ENCODE measurements at places on chromosomes 13 and 19. TPM values are rescaled to one million over a fixed set of nuclear protein-coding genes. Genes with fewer than 3 reads are reported as not detected.

Gene ZSCAN4
- total RNA-seq, result not detected

DNA sequence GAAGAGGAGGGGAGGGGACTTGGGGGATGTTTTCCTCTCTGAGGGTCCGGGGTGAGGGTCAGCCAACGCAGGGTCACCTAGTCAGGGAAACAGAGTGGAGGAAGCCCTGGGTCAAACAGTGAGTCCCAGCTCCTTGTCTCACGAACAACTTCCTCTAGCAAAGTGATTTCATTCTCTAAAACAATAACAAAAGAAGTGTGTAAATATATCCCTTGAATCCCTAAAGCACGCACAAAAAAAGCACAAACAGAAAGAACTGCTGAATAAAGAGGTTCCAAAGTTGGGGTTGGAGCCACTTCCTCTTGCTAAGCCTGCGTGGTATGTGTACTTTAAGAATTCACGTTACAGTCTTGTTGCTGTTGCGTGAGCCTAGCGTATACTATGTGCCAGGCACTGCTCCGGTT is 1.5 kb upstream of the C5AR2 start:
- no peak overlapping the region for H3K27ac ChIP-seq
- H3K4me1 ChIP-seq, result no peaks in the 10 kb centered on the region
- H3K27me3 ChIP-seq, result no peaks in the 10 kb centered on the region
- no peaks in the 10 kb centered on the region for H3K36me3 ChIP-seq

DNA sequence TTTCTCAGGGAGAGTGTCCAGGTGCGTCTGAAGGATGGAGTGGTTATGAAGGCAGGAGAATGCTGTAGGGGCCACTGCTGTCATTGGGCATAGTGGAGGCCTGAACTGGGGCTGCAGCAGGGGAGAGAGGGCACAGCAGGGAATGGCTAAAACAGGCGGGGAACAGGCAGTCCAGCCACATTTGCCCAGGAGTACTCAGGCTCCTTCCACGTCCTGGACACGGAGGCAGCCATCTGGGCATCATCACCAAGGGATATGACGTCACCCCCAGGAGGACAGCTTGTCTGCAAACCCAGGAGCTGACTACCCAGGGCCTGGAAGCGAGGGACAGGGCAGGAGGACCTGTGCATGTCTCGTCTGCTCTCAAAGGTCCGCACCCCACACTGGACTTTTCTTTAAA is 22.2 kb downstream of the VSTM2B start:
- no peak overlapping the region for H3K4me3 ChIP-seq
- no peak overlapping the region for H3K27ac ChIP-seq
- DNase-seq, result no peak
- no peaks in the 10 kb centered on the region for H3K36me3 ChIP-seq
- H3K27me3 ChIP-seq, result no peaks in the 10 kb centered on the region
- H3K4me1 ChIP-seq, result no peaks in the 10 kb centered on the region

Gene ZNF610
- total RNA-seq, result 3.2 TPM

GRCh38 chr19:10173527-10173926 is 21.2 kb downstream of the DNMT1 start:
- no peaks in the 10 kb centered on the region for H3K4me1 ChIP-seq
- H3K27ac ChIP-seq, result no peak overlapping the region
- DNase-seq, result no peak
- no peaks in the 10 kb centered on the region for H3K27me3 ChIP-seq

- H3K4me1 ChIP-seq, result no peaks in the 10 kb centered on the region
- peak; percentile 91 for DNase-seq
- no peaks in the 10 kb centered on the region for H3K36me3 ChIP-seq
- H3K4me3 ChIP-seq, result no peak overlapping the region
Observed at GRCh38 chr19:48415395-48415794, 21.9 kb downstream of the GRIN2D start.

DNA sequence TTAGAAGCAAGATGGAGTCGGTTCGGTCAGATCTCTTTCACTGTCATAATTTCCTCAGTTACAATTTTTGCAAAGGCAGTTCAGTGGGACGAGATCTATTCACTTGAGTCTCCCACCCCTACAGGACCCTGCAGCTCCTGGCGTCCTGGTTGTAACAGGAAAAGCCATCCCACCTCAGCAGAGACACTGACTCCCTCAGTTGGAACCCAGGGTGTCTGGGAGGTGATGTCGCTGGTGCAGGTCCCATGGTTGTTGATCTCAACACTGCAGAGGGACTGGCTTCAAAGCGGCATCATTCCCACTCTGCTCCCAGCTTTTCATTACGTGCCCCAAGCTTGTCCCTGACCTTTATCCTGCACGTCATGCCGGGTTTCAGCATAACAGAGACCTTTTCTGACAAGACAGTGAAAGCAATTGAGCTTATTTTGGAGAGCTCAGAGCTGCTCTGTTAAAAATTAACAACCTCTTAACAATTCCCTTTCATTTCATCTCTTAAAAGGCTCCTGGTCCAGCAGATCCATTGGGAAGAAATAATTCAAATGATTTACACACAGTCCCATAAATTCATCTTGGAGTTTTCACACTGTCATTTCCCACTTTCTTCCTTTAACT is 17.6 kb upstream of the COG3 start:
- H3K36me3 ChIP-seq, result no peaks in the 10 kb centered on the region
- no peaks in the 10 kb centered on the region for H3K4me1 ChIP-seq
- DNase-seq, result no peak
- H3K27ac ChIP-seq, result no peak overlapping the region

DNA sequence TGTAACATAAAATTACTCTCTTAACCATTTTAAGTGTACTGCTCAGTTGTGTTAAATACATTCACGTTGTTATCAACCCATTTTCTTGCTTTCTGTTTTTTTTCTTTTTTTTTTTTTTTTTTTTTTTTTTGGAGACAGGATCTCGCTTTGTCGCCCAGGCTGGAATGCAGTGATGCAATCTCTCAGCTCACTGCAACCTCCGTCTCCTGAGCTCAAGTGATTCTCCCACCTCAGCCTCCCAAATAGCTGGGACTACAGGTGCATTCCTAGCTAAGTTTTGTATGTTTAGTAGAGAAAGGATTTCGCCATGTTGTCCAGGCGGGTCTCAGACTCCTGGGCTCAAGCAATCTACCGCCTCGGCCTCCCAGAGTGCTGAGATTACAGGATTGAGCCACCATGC is 42.5 kb upstream of the C13orf42 start:
- H3K4me3 ChIP-seq, result no peak overlapping the region
- H3K27me3 ChIP-seq, result no peaks in the 10 kb centered on the region
- H3K4me1 ChIP-seq, result no peaks in the 10 kb centered on the region
- no peaks in the 10 kb centered on the region for H3K36me3 ChIP-seq

GRCh38 chr19:58196901-58197616 is 14.2 kb downstream of the ZNF274 start:
- H3K4me3 ChIP-seq, result no peak overlapping the region
- H3K4me1 ChIP-seq, result no peaks in the 10 kb centered on the region
- H3K27ac ChIP-seq, result no peak overlapping the region

Gene DNAJC15
- 13.6 TPM for total RNA-seq

Gene FBXO27
- total RNA-seq, result 8.6 TPM

DNA sequence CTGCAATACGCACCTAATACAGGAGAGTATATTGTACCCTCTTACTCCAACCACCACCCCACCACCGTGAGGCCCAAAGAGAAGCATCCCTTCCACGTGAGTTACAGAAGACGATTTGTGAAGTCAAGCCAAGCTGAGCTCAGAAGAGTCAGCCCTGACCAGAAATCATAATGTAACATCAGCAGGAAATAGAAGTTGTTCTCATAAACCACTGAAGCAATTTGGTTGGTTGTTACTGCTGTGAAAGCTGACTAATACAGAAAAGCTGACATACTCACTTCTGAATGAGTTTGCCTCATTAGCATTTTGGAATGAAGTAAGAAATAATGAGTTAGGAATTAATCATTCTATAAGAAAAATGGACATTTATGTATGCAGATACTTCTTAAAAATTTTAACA is 749.4 kb upstream of the SLC10A2 start:
- no peak for DNase-seq
- no peak overlapping the region for H3K27ac ChIP-seq
- no peaks in the 10 kb centered on the region for H3K27me3 ChIP-seq
- H3K36me3 ChIP-seq, result no peaks in the 10 kb centered on the region
- no peaks in the 10 kb centered on the region for H3K4me1 ChIP-seq

Gene TNNI3
- not detected for total RNA-seq

Gene CEP89
- 13.7 TPM for total RNA-seq

GRCh38 chr13:51236491-51236792 is 14.2 kb downstream of the FAM124A start:
- no peaks in the 10 kb centered on the region for H3K27me3 ChIP-seq
- no peak overlapping the region for H3K27ac ChIP-seq
- no peak overlapping the region for H3K4me3 ChIP-seq
- no peaks in the 10 kb centered on the region for H3K4me1 ChIP-seq
- no peaks in the 10 kb centered on the region for H3K36me3 ChIP-seq

GRCh38 chr19:18439025-18439909 is 1.3 kb upstream of the ISYNA1 start:
- peaks cover 2% of the 10 kb centered on the region for H3K36me3 ChIP-seq
- H3K27ac ChIP-seq, result peak overlapping the region; percentile 58
- no peaks in the 10 kb centered on the region for H3K27me3 ChIP-seq
- H3K4me1 ChIP-seq, result no peaks in the 10 kb centered on the region
- no peak overlapping the region for H3K4me3 ChIP-seq

Gene KIR3DL2
- total RNA-seq, result not detected

GRCh38 chr13:80199585-80200292 is 141.2 kb downstream of the SPRY2 start:
- H3K4me1 ChIP-seq, result no peaks in the 10 kb centered on the region
- H3K4me3 ChIP-seq, result no peak overlapping the region
- DNase-seq, result no peak

Gene CRB3
- not detected for total RNA-seq

- no peak overlapping the region for H3K27ac ChIP-seq
- H3K36me3 ChIP-seq, result no peaks in the 10 kb centered on the region
- no peak overlapping the region for H3K4me3 ChIP-seq
- DNase-seq, result no peak
Observed at GRCh38 chr19:41402010-41402409, 4.4 kb downstream of the BCKDHA start.

GRCh38 chr19:4811328-4812131 is 20.0 kb downstream of the TICAM1 start:
- no peaks in the 10 kb centered on the region for H3K27me3 ChIP-seq
- H3K36me3 ChIP-seq, result no peaks in the 10 kb centered on the region
- DNase-seq, result peak; percentile 88
- H3K4me1 ChIP-seq, result no peaks in the 10 kb centered on the region
- H3K4me3 ChIP-seq, result no peak overlapping the region

Gene PRRG2
- total RNA-seq, result 1.2 TPM

Gene TM9SF2
- total RNA-seq, result 74.5 TPM

Gene PLPP2
- total RNA-seq, result 3.1 TPM

DNA sequence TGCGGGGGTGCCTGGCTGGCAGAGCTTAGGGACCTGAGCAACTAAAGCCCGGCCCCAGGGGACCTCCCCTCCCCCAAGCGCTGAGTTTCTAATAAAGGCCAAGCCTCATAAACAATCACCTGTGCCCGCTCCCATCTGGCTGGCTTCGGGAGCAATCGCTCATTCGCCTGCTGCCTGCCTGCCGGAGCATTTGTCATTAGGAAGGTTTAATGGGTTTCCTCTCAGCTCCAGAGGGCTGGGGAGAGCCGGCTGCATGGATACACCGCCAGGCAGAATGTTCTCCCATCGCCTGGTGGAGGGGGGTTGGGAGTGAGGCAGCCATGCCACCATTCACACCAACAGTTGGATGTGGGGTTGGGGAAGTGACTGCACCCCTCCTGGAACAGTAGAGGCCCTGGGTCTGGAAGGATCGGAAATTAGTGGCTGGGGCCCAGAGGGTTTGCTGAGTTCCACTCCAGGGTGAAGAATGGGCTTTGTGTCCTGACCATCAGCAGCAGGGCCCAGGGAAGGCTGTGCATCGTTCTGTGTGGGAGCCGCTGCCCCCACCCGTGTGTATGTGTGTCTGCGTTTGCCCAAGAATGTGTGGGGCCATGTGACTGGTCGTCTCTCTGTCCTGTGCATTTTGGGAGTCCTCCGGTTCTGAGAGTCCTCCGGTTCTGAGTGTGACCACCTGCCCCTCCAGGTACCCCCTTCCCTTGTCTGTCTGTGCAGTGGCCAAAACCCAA is 15.3 kb downstream of the PIN1 start:
- H3K4me3 ChIP-seq, result no peak overlapping the region
- no peak overlapping the region for H3K27ac ChIP-seq
- no peak for DNase-seq
- H3K27me3 ChIP-seq, result no peaks in the 10 kb centered on the region
- H3K36me3 ChIP-seq, result no peaks in the 10 kb centered on the region

Gene DDX39A
- total RNA-seq, result 49.5 TPM

- no peaks in the 10 kb centered on the region for H3K4me1 ChIP-seq
- no peak overlapping the region for H3K4me3 ChIP-seq
- no peak overlapping the region for H3K27ac ChIP-seq
- no peak for DNase-seq
- no peaks in the 10 kb centered on the region for H3K27me3 ChIP-seq
- H3K36me3 ChIP-seq, result no peaks in the 10 kb centered on the region
Observed at GRCh38 chr19:33731881-33732280, 64.8 kb upstream of the KCTD15 start.

DNA sequence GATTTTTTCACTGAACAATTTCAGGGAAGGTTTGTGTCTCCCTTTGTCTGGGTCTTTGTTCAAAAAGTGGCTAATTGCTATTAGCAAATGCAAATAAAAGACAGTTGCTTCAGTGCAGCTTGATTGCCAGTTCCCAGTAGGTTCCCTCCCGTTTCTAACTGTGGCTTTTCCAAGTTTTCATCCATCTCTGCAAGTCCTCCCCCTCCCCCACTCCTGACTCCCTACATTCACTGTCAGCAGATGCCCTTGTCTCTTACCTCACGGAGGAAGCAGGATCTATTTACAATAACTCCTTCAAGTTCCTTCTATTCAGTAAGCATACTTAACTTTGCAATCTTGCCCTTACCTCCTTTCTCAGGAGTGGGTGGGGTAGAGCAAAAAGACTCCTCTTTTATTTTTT is 55.4 kb upstream of the SCEL start:
- H3K27ac ChIP-seq, result no peak overlapping the region
- no peaks in the 10 kb centered on the region for H3K4me1 ChIP-seq
- H3K27me3 ChIP-seq, result no peaks in the 10 kb centered on the region
- DNase-seq, result no peak
- H3K36me3 ChIP-seq, result no peaks in the 10 kb centered on the region
- H3K4me3 ChIP-seq, result no peak overlapping the region

DNA sequence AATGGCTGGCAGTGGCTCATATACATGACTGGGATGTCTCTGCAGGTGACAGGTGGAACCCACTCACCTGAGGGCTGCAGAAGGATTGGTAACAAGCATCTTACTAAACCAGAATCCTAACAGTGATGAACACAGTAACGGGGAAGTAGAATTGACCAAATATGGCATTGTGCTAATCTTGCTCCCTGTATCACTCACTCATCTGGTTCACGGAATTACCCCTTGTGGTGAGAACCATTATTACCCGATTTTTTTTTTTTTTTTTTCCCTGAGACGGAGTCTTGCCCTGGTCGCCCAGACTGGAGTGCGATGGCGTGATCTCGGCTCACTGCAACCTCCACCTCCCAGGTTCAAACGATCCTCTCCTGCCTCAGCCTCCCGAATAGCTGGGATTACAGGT is 69.5 kb downstream of the PTPRS start:
- no peak for DNase-seq
- no peaks in the 10 kb centered on the region for H3K27me3 ChIP-seq
